Mesothelial cell of epicardium (in vitro differentiated cells): ENCODE measurements at places on chromosomes 1 and 21. TPM values are rescaled to one million over a fixed set of nuclear protein-coding genes. Genes with fewer than 3 reads are reported as not detected.

Gene LCE1B
- not detected in 3 replicates for total RNA-seq

DNA sequence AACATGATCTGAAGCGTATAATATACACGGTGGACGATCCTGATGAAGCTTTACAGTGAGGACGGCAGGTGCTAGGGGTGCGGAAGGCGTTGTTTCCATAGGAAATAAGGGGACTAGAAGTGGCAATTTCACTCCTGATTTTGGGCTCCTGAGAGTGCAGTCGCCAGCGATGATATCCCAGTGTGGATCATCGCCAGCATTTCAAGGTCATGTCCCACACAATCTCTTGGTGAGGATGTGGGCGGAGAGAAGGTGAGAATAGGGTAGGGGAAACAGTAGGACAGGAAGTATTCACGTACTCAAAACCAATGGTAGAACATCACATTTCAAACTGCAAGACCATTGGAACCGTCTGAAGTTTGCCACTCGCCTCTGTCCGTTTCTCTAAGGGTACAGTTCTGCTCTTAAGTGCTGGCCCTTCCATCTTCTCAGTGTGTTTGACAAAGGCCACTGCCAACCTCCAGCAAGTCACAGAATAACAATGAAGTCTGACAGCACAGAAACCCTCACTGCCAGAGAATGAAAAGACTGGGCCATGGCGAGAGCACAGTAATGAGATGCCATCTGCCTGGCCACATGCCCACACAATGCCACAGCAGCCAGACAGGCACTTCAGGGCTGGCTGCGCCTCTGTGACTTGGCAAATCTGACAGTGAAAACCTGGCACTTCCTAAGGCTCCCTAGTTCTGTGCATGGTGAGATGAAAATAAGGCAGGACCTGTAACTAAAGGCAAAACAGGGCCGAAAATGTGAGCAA lies 27.9 kb downstream of the PCSK9 start:
- no peak overlapping the region for H3K4me3 ChIP-seq
- no peak overlapping the region for H3K27ac ChIP-seq
- no peak for DNase-seq
- peaks cover 41% of the 10 kb centered on the region for H3K36me3 ChIP-seq

Gene ASH1L
- 84.5 to 87.9 TPM (median 87.7 TPM) in 3 replicates for total RNA-seq

Gene PRKCZ
- total RNA-seq, result 53.0 to 55.5 TPM (median 54.5 TPM) in 3 replicates

GRCh38 chr1:118862755-118863154 lies 125.4 kb downstream of the TBX15 start:
- H3K4me1 ChIP-seq, result no peaks in the 10 kb centered on the region
- H3K36me3 ChIP-seq, result no peaks in the 10 kb centered on the region
- no peak for DNase-seq
- no peak overlapping the region for H3K4me3 ChIP-seq
- peaks cover 2% of the 10 kb centered on the region for H3K27me3 ChIP-seq

Gene SHISA4
- total RNA-seq, result 8.3 to 11.5 TPM (median 9.8 TPM) in 3 replicates

Gene SLC2A5
- total RNA-seq, result 0.07 to 0.13 TPM (median 0.11 TPM) in 3 replicates

DNA sequence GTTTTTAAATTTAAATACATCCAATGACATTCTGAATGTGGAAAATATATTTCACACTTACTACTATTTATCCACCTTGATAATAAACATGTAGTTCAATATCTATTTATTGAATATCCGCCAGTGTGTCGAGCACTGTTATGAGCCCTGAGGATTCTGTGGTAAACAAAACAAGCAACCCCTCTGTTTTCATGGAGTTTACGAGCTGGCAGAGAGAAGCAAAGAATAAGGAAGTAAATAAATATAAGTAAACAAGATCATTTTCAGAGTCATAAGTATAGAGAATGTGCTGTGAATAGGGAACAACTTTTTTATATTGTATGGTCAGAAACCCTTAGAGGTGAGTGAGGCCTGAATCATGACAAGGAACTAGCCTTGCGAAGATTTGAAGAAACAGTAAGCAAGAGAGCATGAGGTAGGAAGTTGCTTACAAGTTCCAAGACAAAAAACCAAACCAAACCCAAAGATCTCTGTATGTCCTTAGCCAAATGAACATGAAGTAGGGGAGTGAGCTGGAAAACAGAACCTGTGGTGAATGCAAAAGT lies 6.4 kb upstream of the SERBP1 start:
- H3K27ac ChIP-seq, result no peak overlapping the region
- H3K4me1 ChIP-seq, result peaks cover 58% of the 10 kb centered on the region
- no peak overlapping the region for H3K4me3 ChIP-seq
- DNase-seq, result no peak
- H3K27me3 ChIP-seq, result no peaks in the 10 kb centered on the region

GRCh38 chr1:3261969-3262579 lies 192.4 kb upstream of the ARHGEF16 start:
- H3K36me3 ChIP-seq, result no peaks in the 10 kb centered on the region
- H3K4me3 ChIP-seq, result no peak overlapping the region
- peaks cover 56% of the 10 kb centered on the region for H3K27me3 ChIP-seq
- H3K4me1 ChIP-seq, result peaks cover 4% of the 10 kb centered on the region
- H3K27ac ChIP-seq, result no peak overlapping the region

GRCh38 chr1:48761411-48761810 lies 15.3 kb downstream of the BEND5 start:
- no peaks in the 10 kb centered on the region for H3K27me3 ChIP-seq
- peak overlapping the region; percentile 31 for H3K27ac ChIP-seq
- H3K4me3 ChIP-seq, result no peak overlapping the region
- H3K36me3 ChIP-seq, result peaks cover 43% of the 10 kb centered on the region
- peaks cover 6% of the 10 kb centered on the region for H3K4me1 ChIP-seq
- DNase-seq, result no peak

- no peak for DNase-seq
- H3K27ac ChIP-seq, result no peak overlapping the region
- H3K4me3 ChIP-seq, result peak overlapping the region; percentile 43
- H3K27me3 ChIP-seq, result peaks cover 21% of the 10 kb centered on the region
- no peaks in the 10 kb centered on the region for H3K36me3 ChIP-seq
- H3K4me1 ChIP-seq, result no peaks in the 10 kb centered on the region
Measured at GRCh38 chr1:1069711-1070676, 4.1 kb downstream of the RNF223 start.

Gene DCST1
- 0.58 TPM in 1 of 3 replicates, not detected in the others for total RNA-seq

Gene WLS
- total RNA-seq, result 203 to 225 TPM (median 217 TPM) in 3 replicates

DNA sequence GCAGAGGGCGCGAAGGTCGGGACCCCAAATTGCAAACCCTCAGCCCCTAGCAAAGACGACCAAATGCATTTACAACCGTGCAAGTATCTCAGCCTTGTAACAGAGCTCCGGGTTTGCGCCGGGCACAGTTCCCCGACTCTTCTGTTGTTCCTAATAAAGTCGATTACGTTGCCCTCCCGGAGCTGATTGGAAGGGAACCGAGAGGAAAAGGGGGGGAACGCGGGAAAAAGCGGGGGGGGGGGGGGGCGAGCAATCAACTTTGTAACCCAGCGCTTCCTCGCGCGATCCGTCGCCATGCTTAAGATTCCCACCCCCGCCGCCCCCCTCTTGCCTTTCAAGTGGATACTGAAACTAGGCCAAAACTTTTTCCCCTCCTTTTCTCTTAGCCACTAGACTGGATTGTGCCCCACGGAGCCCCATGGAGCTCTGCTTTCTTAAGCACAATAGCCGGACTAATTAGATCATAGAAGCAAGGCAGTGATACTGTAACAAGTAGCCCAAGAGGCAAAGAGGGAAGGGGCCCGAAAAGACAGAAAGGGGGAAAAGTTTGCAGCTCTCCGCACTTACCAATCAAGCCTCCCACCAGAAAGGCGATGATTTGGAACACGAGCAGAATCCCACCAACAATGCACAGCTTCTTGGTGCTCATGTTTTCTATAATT lies 565 bp downstream of the WLS start:
- peak overlapping the region; percentile 93 for H3K4me3 ChIP-seq
- peaks cover 1% of the 10 kb centered on the region for H3K36me3 ChIP-seq
- peak; percentile 20 for DNase-seq

DNA sequence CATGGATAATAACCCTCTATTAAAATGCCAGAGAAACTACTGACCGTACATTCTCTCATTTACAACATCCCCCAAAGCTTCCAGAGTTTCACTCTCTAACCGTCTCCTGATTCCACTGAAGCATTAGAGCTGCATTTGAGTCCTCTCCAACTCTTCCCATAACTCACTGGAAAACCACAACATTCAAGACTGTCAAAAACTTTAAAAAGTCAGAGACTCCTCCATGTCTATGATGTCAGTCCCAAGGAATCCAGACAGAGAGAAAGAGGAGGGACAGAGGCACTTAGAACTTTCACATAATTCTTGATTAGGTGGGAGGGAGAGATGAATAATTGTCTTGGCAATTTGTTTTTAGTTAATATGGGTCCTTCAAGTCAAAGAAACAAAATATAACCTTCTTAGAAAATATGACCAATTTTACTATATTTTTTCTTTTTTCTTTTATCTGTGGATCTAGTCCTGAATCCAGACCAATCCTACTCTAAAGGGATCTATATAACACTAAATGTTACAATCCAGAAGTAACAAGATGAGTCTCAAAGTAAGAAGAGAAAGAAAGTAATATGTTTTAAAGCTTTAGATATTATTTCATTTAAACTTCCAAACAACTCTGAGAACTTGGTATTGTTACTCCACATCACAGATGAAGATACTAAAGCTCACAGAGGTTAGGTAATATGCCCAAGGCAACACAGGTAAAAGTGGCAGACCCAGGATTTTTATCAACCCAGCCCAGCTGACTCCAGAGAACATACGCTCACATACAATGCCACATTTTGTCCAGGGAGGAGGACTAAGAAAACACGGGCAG lies 23.8 kb downstream of the OTUD7B start:
- DNase-seq, result no peak
- peaks cover 5% of the 10 kb centered on the region for H3K36me3 ChIP-seq
- H3K27me3 ChIP-seq, result no peaks in the 10 kb centered on the region
- peak overlapping the region; percentile 3 for H3K4me3 ChIP-seq
- H3K4me1 ChIP-seq, result peaks cover 60% of the 10 kb centered on the region
- H3K27ac ChIP-seq, result peak overlapping the region; percentile 95

Gene PPFIA4
- 35.3 to 39.4 TPM (median 38.9 TPM) in 3 replicates for total RNA-seq
